ENCODE measurements at places on chromosomes 6 and 20.

DNA sequence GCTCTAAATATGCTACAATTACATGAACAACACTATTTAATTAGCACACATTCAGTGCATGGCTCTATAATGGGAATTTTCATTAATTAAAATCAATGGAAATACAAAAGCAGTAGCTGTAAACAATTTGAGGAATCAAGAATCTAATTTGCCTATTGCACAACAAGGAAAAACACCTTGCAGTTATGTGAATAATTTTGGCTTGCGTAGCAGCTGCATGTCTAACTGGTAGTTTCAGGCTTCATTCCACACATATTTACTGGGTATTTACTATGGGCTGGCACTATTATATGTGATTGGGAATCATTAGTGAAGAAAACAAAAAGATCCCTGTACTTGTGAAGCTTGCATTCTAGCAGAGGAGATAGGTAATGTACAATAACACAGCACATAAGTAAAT lies 26.4 kb downstream of the KIF6 start:
- no peak for DNase-seq

DNA sequence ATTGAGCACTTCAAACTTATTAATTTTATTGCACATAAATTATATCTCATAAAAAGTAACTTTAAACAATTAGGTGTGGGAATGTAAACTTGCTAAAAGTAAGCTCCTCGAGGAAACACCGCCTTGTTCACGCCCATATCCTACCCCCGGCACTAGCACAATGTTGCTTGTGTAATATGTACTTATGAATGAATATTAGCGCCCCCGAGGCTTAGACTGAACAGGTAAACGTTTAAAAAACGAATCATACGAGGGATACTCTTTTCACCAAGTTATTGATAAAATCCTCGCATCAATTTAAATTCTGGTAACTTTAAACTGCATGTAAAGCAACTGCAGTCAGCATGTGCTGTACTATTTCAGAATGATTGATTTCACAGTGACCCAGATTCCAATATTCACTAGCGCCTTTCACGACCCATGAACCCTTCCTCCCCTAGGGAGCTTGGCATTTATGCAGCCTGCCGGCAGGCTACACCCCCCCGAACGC lies 637 bp downstream of the TFB1M start:
- peak; percentile 16 for DNase-seq

GRCh38 chr20:54204063-54204462 lies 3.8 kb upstream of the PFDN4 start:
- DNase-seq, result no peak

DNA sequence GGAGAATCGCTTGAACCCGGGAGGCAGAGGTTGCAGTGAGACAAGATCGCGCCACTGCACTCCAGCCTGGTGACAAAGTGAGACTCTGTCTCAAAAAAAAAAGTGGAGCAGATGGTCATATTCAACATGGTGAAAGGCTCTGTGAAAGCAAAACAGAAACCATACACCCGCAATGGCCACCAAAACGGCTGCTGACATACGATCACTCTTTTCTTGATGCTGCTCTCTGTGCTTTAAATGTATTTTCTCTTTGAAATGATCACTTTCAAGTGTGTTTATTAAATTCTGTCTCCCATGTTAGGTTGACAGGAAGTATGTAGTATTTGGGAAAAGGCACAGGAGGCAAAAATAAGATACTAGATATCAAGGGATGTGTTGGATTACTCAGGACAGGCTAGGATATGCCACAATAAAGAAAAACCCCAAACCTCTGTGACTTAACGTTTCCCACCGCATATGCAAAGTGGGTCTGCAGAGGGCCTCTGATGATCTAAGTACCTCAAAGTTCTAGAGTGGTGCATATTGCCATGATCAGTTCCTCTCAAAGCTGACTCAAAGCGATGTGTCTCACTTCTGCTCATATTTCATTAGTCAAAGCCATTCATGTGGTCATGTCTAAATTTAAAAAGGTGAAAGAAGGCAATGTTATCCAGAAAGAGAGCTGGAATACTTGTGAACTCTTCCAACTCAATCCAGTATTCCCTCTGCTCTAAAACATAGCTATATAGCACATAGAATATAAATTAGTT lies 155.1 kb upstream of the SOX4 start:
- peak; percentile 32 for DNase-seq

DNA sequence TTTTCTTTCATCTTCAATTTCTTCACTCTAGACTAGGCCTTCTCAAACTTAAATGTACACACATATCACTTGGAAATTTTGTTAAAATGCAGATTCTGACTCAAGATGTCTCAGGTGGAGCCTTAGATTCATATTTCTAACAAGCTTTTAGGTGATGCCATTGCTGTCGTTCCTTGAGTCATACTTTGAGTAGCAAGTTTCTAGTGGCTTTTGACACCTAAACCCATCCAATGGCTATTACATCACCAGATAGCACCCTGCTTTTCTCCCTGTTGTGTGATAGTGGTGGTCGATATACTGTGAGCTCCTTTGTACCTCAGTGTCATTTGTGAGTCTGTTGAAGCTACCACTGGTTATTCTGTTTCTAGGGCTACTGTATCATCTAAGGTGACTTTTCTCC lies 34.8 kb upstream of the BAG2 start:
- no peak for DNase-seq

DNA sequence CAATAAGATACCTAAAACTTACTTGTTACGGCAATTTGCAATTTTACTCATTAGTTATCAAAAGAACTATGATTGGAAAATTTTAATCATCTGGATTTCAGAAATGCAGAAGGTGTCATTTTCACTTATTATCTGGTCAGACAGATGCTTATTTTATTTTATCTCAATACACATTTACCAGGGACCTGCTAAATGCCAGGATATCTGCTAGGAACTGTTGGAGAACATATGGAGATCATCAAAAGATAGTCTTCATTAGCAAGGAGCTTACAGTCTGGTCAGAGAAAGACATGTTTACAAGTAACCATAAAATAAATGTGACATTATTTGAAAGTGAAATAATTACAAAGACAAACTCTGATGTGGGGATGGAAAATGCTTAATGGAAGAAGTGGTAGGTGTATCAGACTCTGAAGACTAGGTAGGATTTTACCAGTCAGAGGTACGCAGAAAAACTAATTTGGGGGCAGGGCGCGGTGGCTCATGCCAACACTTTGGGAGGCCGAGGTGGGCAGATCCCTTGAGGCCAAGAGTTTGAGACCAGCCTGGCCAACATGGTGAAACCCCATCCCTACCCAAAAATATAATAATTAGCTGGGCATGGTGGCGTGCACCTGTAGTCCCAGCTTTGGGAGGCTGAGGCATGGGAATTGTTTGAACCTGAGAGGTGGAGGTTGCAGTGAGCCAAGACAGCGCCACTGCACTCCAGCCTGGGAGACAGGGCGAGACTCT lies 137.8 kb downstream of the MYB start:
- no peak for DNase-seq

DNA sequence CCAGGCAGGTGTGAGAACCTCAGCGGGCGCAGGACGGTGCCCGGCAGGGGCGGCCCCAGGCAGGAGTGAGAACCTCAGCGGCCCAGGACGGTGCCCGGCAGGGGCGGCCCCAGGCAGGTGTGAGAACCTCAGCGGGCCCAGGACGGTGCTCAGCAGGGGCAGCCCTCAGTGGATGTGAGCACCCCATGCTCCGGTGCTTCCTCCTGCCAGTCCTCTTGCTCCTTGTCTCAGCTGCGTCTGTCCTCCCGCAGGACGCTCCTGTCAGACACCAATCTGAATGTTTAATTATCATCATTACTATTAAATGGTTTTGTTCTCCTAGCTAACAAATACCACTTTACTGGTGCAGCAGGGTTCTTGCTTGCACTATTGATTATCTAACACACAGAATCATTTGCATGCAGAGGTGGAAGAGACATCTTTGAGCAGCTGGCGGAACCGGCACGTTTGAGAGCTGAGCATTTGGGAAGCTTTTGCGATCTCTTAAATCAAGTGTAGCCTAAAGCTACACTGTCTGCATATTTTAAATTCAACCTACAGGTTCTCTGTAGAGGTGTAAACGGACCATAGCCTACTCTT lies 39.4 kb upstream of the DACT2 start:
- DNase-seq, result no peak

GRCh38 chr6:68559070-68559469 lies 76.0 kb upstream of the ADGRB3 start:
- DNase-seq, result no peak

DNA sequence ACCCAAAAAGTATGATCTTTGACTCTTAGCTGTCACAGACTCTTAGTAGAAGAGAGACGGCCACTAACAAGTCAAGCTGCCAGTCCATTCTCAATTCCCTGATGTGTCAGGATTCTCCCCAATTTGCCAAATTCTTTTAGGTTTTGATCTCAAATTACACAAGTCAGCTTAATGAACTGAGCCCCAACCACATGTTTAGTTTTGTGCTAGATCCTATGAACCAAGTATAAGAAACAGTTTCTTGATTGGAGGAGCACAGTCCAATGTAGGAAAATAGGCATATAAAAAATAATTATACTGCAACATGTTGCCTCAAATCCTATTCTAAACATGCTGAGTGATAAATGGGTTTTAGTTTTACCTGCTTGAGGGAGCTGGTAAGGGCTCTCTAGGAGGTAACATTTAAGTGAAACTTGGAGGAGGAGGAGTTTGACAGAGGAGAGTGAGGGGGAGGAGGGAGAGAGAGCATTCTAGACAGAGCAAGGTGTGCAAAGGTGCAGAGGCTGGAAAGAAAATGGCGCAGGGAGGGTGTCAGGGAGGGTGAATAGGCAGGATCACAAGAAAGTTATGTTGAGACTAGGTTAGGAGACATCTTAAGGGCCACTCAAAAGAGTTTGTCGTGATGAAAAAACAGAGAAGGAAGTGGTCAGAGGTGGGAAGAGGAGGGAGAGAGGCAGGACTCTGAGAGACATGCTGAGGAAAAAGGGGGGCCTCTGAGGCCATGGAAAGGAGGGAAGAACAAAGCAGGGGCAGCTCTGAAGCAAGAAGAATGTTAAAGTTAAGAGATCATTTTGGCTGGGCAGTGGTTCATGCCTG lies 22.8 kb upstream of the FAM83C start:
- DNase-seq, result no peak

- DNase-seq, result peak; percentile 50
These were observed 61.2 kb upstream of the SGK1 start for GRCh38 chr6:134379076-134379475.

DNA sequence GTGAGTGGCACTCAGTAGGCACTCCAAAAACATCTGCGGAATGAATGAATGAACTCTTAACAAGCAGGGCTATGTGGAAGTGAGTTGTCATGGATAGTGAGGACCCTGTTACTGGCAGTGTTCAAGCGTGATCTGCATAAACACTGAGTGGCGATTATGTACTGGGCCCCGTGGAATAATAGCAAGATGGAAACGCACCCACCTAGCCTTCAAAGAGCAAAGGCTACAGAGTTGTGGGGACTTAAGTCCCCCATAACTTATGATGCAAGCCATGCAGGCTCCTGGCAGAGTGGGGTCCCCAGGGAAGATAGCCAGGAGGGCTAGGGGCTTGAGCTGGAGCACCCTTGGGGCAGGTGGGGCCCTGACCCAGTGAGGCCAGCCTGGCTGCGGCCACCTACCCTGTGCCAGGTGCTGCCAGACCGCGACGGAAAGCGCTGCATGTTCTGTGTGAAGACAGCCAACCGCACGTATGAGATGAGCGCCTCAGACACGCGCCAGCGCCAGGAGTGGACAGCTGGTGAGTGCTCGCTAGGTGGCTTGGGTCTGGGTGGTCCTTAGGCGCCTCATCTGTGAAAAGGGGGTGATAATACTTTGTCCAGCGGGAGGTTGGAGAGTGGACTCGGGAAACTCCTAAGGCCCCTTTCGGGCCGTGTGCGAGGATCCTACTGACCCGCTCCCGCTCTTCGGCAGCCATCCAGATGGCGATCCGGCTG lies 20.0 kb downstream of the DEF6 start:
- DNase-seq, result no peak

GRCh38 chr6:27806981-27807440 lies 105.2 kb downstream of the OR2B2 start:
- no peak for DNase-seq

DNA sequence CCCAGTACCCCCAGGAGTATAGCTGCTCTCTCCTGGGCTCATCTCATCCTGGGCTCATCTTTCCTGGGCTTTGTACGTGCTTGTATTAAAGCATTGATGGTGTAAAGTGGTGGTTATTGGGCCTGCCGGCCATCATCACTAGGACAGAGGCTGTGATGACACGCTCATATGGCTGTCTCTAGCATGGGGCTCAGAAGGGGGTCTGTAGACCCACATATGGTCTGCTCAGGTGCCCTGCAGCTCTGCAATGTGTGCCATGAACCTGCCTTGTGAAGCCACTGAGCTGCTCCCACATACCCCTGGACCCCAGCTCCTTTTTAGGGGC lies 143.4 kb downstream of the CDC5L start:
- no peak for DNase-seq

DNA sequence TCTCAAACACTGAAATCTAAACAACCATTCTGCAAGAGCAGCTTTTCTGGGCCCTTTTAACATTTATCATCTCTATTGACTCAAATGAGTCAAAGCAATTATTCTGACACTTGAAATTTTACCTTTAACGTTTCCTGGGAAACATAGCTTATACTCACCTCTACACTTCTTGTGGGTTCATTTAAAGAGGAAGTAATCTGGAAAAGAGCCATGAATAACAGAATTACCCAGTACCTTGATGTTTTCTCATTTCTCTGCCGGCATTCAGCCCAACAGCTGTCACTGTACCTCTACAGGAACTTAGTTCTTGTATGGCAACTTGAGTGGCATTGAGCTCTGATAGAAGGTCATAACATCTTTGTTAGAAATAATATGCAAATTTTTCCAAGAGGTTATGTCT lies 272.2 kb downstream of the KCNQ5 start:
- DNase-seq, result no peak

GRCh38 chr6:57247603-57248002 lies 25.5 kb upstream of the RAB23 start:
- DNase-seq, result no peak

GRCh38 chr6:8192067-8192466 lies 89.7 kb upstream of the EEF1E1 start:
- DNase-seq, result no peak

DNA sequence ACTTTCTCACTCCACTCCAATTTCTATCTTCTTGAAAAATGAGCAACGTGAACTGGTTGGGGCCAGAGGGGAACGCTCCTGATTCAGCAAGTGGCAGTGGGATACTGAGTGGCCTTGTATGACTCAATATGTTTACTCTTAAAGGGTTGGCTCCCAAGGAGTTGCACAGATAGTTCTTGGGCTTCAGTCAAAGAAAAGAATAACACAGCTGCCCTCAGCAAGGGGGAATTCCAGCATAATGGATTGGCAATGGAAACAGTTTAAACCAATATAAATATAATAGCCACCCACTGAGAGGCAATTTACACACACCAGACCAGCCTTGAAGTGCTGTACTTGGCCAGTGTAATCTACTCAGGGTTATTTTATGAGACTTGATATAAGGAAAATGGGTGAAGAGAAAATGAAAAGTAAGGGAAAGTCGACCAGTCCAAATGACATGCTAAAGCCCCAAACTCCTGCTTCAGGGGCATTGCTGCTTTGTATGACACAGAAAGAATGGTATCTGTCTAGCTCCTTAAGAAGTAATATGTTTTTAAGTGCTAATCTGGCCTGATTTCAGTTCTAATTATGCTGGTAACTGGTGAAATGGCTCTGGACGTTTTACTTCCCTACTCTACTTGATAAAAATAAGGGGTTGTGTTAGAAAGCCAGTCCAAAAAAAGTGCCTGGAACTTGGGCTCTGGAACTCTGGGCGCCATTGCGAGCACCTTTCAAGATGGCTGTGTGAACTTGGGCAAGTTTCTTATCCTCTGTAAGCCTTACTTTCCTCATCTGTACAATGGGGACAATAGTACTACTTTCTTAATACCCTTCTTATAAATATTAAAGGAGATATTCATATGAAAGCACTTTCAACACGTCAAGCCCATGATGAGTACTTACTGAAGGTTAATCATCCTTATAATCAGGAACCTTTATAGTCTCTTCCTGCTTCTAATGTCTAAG lies 712.9 kb upstream of the MAP3K7 start:
- DNase-seq, result no peak
